IPS DF 6.9 (cell line): ENCODE measurements at places on chromosomes 12 and 14.

DNA sequence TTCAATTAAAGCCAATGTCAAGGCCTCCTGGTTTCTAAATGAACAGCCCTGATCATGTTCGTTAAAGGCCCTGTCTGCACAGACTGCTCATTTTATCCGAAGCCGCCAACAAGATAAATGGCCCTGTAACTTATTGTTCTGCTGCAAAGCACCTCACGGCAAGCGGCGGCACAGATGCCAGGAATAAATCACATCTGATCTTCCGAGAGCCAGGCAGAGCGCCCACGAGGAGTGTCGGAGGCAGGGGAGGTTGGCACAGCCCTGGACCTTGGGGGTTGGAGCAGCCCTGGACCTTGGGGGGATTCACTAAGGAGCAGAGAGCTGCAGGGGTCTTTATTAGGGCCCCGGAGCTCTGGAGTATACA is 110.5 kb downstream of the SCARB1 start:
- no peak for DNase-seq

GRCh38 chr12:47343684-47344567 is 264.2 kb upstream of the AMIGO2 start:
- no peak for DNase-seq

- no peak for DNase-seq
These were observed 300 bp upstream of the TTC5 start for GRCh38 chr14:20306079-20306423.

DNA sequence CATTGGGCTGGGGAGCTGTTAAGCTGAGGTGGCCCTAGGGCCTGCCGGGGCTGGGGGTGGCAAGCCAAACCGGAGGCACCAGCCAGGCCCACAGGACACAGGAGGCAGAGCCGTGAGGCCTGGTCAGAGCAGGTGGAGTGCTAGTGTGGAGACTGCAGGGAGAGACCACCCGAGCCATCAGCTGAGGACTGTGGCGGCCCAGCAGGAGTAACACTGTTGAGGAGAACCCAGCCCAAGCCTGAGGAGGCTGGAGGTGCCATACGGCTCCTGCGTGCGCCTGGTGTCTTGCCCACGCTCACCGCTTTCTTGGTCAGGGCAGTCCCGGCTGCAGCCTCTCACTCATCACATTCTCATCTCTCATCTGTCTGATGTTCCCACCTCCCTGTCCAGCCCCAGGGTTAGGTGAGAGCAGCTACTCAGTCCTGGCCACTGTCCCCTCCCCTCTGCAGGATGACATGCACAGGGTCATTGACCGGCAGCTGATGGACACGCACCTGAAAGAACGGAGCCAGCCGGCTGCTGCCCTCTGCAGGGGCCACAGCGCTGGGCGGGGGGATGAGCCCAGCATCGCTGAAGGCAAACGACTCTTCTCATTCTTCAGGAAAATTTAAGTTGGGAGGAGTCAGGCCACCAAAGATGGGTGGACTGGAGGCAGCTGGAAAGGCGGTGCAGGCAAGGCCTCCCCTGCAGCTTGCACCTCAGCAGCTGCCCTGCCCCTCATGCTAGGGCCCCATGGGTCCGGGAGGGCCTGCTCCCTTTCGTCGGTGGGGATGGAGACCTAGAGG is 23.8 kb downstream of the RAB35 start:
- no peak for DNase-seq

- no peak for DNase-seq
These were observed 367.6 kb downstream of the SOX5 start for GRCh38 chr12:23581913-23582312.

GRCh38 chr14:99507860-99508640 is 26.8 kb downstream of the CCNK start:
- no peak for DNase-seq

- DNase-seq, result no peak
These were observed 88.4 kb downstream of the GRIP1 start for GRCh38 chr12:66590275-66590985.

- DNase-seq, result peak; percentile 7
These were observed 297.6 kb downstream of the MED13L start for GRCh38 chr12:115979851-115980250.

GRCh38 chr12:53219292-53219955 is 12.4 kb upstream of the ITGB7 start:
- DNase-seq, result no peak

DNA sequence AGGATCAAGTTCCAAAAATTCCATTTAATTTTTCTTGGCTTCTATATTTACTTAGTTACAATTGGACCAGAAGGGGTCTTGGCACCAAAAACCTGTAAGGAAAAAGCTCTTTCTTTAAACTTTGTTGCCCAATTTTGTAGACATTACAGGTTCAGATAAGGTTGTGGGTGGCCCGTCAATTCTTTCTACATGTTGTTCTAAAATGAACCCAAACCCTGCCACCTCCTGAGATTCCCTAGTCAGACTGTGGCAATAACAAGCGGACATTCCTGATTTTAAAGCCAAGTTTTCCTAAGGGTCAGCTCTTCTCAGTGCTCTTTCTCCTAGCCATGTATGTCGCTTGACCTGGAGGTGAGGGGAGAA is 45.0 kb upstream of the GSG1 start:
- DNase-seq, result no peak

GRCh38 chr12:123919980-123920360 is 52.7 kb downstream of the CCDC92 start:
- DNase-seq, result no peak

GRCh38 chr12:130249376-130249775 is 87.1 kb downstream of the FZD10 start:
- no peak for DNase-seq

- no peak for DNase-seq
These were observed 953 bp downstream of the MAPK1IP1L start for GRCh38 chr14:55052269-55052930.

GRCh38 chr14:69376439-69376838 is 21.7 kb downstream of the ERH start:
- no peak for DNase-seq

- no peak for DNase-seq
These were observed 739.9 kb downstream of the SLC16A7 start for GRCh38 chr12:60335745-60336144.

GRCh38 chr12:51972849-51973273 is 21.4 kb downstream of the ACVR1B start:
- DNase-seq, result no peak

GRCh38 chr14:93086441-93087055 is 29.2 kb downstream of the ITPK1 start:
- DNase-seq, result no peak

DNA sequence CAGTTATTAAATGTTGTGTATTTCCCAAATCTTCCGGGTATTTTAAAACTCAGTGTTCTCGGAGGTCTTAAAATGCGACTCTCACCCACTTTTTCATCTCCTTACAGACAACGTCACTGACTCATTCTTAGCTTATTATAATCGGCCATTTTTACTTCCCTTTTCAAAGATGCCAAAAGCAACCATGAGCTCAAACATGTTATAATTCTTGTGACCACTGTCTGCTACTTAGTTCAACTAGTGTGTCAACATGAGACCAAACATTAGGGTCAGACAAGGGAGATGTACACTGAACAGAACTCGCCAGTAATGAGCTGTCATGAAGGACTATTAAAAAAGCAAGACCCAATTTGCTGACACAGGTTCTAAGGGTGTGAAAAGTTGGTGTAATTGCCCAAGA is 4.2 kb upstream of the GRIP1 start:
- no peak for DNase-seq

GRCh38 chr12:92866418-92866817 is 62.7 kb downstream of the EEA1 start:
- no peak for DNase-seq

DNA sequence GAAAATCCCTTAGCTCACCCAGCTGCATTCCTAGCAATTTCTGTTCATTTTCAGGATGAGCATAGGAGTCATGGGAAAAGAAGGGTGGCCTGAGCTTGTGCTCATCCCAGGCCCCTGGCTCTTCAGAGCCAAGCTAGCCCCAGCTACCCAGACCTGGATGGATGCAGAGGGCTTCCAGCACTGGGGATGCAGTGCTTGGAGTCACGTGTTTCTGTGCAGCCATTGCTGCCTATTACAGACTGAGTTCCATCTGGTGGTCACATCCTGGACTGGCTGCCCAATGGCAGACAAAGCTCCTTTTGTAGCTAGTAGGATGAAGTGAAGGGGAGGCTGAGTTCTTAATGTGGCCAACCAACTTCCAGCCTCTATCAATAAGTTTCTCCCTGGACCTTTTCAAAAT is 54.2 kb upstream of the JDP2 start:
- no peak for DNase-seq

DNA sequence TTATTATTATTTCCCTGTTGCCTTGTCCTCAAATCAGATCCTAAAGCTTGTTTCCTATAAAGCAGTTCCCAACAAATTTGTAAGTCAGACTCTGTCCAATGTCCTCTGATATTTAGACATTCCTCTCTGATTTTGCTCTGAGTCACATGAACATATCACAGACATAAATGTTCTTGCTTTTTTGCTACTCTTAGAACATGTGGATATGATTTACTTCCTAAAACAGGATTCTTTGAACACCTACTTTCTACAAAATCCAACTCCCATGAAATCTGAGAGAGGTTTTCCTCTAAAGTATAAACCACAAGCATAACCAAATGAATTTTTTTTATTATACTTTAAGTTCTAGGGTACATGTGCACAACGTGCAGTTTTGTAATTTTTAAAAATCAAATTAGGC is 181.3 kb upstream of the SLC38A2 start:
- DNase-seq, result no peak

GRCh38 chr14:63673886-63674497 is 32.3 kb upstream of the WDR89 start:
- DNase-seq, result no peak

DNA sequence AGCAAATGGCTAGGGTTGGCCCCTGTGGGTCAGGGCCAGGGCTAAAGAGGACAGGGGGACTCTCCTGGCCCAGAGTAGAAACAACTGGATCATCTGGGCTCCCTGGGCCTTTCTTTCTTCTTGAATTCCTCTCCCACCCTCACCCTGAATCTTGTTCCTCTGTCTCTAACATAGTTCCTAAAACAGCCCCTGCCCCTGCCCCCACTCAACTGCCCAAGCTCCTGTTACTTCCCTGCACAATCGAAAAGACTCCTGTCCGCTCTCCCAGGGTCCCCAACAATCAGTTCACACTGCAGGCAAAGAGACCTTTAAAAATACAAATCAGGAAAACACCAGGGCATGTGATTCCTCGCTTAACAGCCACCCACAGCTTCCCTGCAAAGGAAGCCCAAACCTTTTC is 18.0 kb upstream of the ANKRD33 start:
- no peak for DNase-seq
